EL (cell line): ENCODE measurements at places on chromosomes 2 and 18.

DNA sequence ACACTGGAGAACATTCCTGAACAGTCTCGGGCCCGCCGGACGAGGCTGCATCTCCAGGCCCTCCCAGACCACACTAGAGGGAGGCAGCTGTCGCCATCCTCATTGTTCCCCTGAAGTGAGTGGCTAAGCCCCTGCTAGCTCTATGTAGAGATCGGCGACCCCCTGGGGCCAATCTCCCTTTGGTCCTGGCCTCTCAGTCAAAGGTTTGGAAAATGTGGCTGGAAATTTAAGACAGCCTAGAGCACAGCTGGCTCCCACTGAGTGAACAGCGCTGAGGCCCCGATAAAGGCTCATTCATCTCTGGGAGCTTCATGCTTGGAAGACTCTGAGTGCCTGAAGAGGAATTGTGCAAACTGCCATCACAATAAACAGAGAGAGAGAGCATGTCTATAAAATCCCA is 360.3 kb downstream of the CLIP4 start:
- DNase-seq, result no peak

DNA sequence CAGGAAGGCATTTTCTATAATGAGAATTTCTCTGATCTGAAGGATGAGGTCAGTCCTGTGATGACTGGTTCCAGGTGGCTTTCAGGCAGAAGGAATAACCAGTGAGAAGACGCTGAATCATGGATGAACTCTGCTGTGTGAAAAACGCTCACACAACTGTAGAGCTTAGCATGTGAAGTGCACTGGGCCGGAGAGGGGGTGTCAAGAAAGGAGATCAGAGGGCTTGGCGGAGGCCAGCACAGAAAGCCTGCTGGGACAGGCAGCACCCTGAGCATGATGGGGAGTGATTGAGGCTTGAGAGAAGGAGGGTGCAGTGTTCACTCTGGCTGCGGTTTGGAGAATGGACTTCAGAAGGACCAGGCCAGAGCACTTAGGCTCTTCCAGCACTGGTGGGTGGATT is 236.5 kb downstream of the TPGS2 start:
- no peak for DNase-seq

- DNase-seq, result no peak
Observed at GRCh38 chr18:24366328-24366727, 31.3 kb downstream of the OSBPL1A start.

DNA sequence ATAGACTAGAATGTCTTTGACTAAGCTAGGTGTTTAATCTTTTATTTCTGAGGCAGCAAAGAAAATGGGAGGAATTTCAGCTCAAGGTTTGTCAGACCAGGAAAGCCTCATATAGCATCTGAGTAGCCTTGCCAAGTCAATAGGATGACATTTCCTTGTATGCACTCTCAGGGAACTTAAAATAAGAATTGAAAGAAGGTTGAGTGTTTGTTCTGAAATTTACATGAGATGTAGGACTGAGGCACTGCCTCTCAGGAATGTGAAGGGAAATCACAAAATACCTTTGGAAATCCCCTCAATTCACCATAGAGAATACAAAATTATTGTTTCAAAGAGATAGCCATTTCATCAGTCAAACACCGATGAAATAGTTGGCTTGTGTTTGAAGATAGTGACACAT is 392.0 kb upstream of the NRP2 start:
- no peak for DNase-seq
